ENCODE measurements at places on chromosomes 2 and 18.

GRCh38 chr2:7450188-7450832 is 533.1 kb downstream of the RNF144A start:
- DNase-seq, result no peak

GRCh38 chr2:68741238-68741637 is 6.6 kb downstream of the ARHGAP25 start:
- no peak for DNase-seq

- DNase-seq, result no peak
Measured at GRCh38 chr2:68512326-68512725, 44.9 kb downstream of the APLF start.

DNA sequence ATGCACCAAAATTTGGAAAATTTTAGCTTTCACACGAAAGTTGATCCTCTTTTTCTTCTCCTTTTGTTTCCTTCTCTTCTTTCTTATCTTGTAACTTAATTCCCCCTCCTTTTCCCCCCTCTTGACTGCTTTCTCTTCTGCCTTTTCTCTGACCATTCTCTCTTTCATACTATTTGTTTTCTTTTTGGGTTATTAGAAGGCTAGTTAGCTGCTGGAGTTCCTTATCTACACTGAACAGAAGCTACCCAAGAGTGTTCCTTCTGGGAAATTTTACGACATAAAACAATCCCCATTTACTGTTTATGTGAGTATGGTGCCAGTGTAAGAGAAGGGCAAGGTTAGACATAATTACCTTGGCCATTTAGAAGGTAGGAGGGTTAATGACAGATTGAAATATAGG is 218.4 kb upstream of the DTNA start:
- DNase-seq, result no peak

DNA sequence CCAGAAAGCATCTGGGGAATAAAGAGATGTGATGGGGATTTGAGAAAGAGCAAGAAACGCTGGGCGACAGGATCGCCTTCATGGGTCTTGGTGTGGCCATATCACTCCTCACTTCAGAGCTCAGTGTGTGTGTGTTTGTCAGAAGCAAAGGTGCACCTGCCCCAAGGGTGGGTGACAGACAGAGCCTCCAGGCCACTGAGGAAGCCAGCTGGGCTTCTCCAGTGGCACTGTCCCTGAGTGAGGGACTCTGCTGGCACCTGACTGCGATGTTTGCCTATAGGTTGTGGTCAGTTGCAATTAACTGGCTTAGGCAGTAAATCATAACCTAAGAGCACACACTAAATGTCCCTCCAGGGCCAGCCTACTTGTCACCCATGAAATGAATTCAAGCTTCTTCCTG is 23.5 kb upstream of the GNAL start:
- no peak for DNase-seq

GRCh38 chr2:162327134-162327769 is 8.8 kb upstream of the IFIH1 start:
- no peak for DNase-seq

- no peak for DNase-seq
Measured at GRCh38 chr18:59479776-59480175, 120.7 kb upstream of the LMAN1 start.

- DNase-seq, result no peak
Measured at GRCh38 chr18:46152436-46152807, 48.2 kb downstream of the HAUS1 start.

DNA sequence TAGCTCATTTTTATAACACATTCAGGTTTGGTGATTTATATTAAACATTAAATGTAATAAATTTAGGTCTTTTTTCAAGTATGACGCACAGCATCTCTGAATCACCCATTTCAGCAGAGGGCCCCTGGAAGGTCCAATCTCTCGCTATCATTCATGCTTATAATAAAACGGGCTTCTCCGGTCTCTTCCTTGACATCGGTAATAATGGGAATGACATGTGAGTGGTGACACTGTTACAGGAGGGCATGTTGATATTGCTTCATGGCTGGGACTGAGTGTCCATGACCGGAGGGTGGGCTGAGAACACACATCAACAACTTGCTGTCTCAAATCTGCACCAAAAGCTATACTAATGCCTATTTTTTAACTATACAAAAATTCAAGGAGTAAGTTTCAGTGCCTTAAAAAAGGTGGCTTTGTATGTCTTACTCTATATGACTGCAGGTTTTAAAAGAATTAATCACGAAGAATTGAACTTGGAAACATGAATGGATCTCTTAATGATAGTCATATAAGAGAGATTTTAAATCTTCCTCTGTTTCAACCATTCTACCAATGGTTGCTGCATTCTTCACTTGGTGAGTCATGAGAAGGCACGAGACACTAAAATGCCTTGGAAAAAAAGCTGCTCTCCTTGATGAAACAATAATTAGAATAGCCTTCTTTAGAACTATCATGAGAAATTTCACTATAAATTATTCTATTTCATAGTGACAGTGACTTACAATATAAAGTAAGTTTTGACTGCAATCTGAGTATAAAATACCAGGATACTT is 101.9 kb upstream of the NRP2 start:
- no peak for DNase-seq

GRCh38 chr2:42648796-42649195 is 80.4 kb downstream of the MTA3 start:
- DNase-seq, result no peak

DNA sequence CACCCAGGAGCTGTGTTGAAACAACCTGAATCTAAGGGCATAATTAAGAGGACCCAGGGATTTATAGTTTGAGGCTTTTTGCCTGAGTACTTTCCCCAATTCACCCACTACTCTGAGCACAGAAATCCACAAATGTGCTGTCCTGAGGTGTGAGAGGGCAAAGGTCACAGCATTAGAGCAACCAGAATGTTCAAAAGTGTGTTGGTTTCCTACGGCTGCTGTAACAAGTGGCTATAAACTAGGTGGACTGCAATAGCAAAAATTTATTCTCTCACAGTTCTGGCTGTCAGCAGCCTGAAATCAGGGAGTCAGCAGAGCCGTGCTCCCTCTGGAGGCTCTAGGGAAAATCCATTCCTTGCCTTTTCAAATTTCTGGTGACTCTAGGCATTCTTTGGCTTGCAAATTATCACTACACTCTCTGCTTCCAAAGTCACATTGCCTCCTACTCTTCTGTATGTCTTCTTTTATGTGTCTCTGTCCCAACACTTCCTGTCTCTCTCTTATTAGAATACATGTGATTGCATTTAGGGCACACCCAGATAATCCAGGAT is 91.4 kb upstream of the TACR1 start:
- no peak for DNase-seq

GRCh38 chr18:23933407-23933806 is 81.1 kb upstream of the TTC39C start:
- DNase-seq, result no peak

DNA sequence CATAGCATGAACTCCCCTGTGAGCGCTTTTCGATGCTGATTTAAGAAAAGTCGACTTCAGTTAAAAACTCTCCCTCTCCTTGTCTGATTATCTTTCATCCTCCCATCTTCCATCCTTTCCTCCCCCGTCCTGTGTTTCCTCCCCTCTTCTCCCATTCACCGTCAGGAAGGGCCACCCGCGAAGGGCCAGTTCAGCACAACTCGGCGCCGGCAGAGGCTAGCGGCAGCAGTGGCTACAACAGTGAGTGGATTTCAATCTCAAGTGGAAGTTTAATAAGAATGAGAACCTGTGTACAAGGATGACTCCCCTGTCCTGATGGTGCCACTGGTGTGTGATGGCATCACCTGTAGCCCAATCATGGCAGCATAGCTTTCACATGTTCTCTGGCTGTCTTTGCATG is 106.9 kb downstream of the PRKRA start:
- no peak for DNase-seq

DNA sequence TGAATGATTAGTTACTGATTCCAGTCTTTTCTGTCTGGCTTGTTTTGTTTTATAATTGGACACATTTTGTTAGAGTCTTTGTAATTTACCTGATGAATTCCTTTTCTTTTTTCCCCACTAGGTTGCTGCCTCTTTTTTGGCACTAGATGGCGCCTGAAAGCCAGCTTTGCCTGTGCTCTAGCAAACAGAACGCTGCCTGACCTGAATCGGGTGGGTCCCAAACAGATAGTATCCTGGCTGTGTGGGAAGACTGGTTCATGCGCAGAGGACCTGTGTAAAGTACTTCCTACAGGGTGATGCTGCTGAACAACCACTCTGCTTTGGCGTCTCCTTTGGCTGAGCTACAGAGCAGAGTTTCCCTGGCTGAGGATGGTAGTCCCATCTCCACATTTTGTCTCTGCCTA is 288.2 kb downstream of the IKZF2 start:
- DNase-seq, result no peak

GRCh38 chr2:100425107-100425506 is 7.6 kb upstream of the CHST10 start:
- no peak for DNase-seq

- DNase-seq, result no peak
Measured at GRCh38 chr2:44324971-44325426, 36.3 kb downstream of the PREPL start.

- peak; percentile 32 for DNase-seq
Measured at GRCh38 chr2:135820003-135820618, 16.9 kb downstream of the LCT start.

- DNase-seq, result no peak
Measured at GRCh38 chr2:158810731-158811460, 15.8 kb downstream of the DAPL1 start.

GRCh38 chr2:143762176-143762928 is 633.1 kb downstream of the ARHGAP15 start:
- DNase-seq, result no peak

GRCh38 chr2:26401739-26402541 is at the start of gene DRC1:
Gene DRC1 (plus strand): TSS chr2:26401920. CDS start chr2:26401990, 70 bp downstream.
- DNase-seq, result peak; percentile 42

- DNase-seq, result no peak
Measured at GRCh38 chr2:128466776-128467175, 148.1 kb upstream of the HS6ST1 start.

GRCh38 chr2:233331536-233331935 is 22.8 kb upstream of the DGKD start:
- DNase-seq, result peak; percentile 48

DNA sequence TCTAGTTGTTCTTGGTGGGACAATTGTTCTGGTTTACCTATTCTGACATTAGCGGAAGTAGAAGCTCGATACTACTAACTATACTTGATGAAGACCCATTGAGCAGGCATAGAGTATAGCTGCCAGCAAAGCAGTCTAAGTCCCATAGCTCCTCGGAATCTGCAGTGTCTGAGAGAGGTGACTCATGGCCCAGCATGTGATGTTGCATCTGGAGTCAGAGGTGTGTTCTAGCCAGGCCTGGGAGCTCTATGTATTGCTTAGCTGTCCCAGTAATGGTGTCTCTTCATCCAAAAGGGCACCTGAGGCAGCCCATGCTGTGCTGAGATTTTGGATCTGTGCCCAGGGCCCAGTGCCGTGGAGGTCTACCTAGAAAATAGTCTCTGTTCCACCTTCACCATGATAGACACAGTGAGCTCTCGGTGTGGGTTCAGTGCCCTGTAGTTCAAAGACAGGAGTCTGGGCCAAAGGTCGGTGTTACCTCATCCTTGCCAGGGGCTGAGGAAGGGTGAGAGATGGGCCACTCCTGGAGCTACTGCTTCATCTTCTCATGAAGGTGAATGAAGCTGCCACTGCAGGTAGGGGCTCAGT is 47.3 kb downstream of the MEX3C start:
- no peak for DNase-seq

DNA sequence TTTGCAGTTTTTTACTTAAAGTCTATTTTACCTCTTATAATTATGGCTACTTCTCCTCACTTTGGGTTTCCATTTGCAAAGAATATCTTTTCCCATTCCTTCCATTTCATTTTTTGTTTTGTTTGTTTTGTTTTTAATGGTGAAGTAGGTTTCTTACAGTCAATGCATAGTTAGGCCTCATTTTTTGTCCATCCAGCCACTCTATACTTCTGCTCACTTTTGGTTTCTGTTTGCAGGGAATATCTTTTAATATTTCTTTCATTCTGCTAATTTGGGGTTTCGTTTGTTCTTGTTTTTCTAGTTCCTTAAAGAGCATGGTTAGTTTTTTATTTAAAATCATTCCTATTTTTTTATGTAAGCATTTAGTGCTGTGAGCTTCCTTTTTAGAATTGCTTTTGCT is 339.4 kb downstream of the GRB14 start:
- DNase-seq, result no peak

DNA sequence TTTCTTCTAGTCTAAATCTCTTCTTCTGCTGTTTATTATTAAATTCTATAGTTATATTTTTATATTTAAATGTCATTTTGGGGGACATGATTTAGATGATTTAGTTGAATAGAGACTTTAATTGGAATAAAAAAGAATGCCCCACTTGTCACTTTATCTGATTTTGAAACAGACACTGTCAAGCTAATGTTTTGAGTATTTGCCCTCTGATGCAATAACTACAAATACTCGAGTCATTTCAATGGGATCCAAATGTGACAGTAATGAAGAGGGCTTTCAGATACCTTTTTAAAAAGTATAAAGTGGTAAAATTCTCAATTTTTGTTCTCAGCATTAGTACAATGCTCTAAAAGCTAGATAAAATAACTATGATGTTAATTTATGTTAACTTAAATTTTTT is 257.3 kb upstream of the SESTD1 start:
- no peak for DNase-seq

GRCh38 chr18:23213200-23213599 is 77.9 kb downstream of the CABLES1 start:
- DNase-seq, result no peak

DNA sequence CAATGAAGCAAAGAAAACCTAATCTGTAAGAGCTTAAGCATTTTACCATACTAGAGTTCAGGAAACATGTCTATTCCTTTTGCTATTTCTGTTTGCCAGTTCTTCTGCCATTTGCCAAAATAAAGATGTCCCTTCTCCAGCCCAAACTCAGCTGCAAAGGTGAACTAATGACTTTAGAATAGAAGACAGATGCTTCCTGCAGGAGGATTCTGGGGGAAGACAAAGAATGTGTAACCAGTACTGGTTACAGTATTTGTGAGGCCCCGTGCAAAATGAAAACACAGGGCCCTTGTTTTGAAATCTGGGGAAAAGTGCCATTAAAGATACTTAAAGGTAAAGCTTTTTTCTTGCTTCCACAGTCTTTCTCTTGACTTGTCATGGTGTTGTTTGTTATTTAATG is 34.3 kb upstream of the MTX2 start:
- no peak for DNase-seq

- no peak for DNase-seq
Measured at GRCh38 chr2:202101026-202101579, 28.0 kb downstream of the KIAA2012 start.

GRCh38 chr2:37456479-37456878 is 112.0 kb downstream of the QPCT start:
- DNase-seq, result no peak

GRCh38 chr2:38517284-38517683 is 85.4 kb downstream of the HNRNPLL start:
- no peak for DNase-seq

DNA sequence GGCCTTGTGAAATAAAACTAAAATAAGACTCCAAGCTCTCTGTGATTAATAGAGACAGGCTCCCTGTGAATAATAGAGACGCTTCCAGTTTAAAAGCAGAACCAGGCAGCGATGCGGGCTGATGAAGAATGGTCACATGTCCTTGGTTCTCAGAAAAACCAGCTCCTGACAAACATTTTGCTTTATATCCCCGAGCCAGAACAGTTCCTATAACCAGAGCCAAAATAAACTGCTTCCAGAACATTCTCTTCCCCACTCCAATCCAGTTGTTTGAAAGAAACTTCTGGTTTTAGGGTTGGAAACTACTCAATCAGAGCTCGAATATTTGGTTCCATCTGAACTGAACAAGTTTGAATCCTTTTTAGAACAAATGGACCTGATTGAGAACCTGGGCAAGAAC is 213.7 kb downstream of the TSN start:
- DNase-seq, result no peak
